ENCODE measurements at places on chromosomes 13 and 19.
A peak's percentile ranks its signal among the peaks of the same experiment; 100 is the strongest.

DNA sequence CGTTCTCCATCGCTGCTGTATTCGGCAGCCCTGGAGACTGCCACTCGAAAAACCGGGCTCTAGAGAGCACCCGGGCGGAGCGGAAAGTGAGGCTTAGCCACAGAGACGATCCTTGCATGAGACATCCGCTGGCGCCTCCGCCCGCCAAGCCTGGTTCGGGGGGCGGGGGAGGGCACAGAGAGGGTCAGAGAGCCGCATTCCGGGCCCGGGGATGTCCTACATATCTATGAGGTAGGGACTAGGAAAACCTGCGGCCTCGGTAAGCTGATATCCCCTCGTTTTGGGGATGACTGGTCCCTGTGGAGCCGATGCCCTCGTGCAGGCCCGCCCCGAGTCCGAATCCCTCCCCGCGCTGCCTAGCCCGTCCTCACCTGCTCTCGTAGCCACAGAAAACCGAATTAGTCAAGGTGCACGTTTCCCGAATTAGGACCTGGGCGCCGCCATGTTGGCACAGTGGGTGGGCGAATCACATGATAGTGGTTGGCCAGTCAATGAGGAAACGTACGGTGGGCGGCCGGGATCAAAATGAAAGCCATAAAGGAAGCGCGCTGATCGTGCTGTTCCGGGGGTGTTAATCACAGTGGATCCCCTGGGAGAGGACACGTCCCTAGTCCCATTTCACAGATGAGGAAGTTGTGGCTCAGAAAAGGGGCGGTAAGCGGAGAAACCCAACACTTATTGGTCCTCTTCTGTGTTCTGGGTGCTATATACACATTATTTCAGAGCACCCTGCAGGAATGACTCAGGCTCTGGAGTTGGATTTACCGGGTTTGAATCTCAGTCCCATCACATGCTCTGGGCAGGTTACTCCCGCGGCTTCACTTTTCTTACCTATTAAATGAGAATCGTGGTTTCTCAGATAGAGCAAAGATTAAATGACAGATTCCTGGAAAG, at the start of gene TRMT1:
Gene TRMT1 (minus strand): TSS at position 459 of the 894 bp plus-strand sequence. CDS start 341 bp downstream, at position 118.
- peak; percentile 89 for DNase-seq

GRCh38 chr13:51435002-51435578, 17.7 kb downstream of the INTS6 start:
- DNase-seq: peak; percentile 19

- DNase-seq: no peak
These were observed 1212.0 kb downstream of the PCDH17 start for GRCh38 chr13:58843567-58843966.

GRCh38 chr13:59352600-59352999, 811.1 kb downstream of the DIAPH3 start:
- no peak for DNase-seq

GRCh38 chr19:51311351-51312257, at the start of gene IGLON5:
Gene IGLON5, plus strand, starts transcription at chr19:51311644. Its CDS starts 204 bp downstream, at chr19:51311848.
- no peak for DNase-seq

DNA sequence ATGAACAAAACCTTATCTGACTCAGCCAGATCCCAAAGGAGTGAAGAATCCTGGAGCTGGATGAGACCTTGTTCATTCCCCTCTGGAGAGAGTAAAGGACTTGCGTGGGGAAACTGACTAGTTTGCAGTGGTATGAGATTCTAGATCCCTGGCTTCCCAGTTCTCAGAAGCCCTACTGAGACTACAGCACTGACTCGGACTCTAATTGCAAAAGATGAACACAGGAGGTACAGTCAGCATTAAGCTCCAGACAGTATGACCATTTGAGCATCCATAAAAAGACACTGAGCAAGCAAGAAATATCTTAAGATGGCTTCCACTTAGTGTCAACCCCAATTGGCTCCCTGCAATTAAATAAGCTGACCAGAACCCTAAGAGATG, 6.8 kb downstream of the ZC3H4 start:
- DNase-seq: peak; percentile 87

DNA sequence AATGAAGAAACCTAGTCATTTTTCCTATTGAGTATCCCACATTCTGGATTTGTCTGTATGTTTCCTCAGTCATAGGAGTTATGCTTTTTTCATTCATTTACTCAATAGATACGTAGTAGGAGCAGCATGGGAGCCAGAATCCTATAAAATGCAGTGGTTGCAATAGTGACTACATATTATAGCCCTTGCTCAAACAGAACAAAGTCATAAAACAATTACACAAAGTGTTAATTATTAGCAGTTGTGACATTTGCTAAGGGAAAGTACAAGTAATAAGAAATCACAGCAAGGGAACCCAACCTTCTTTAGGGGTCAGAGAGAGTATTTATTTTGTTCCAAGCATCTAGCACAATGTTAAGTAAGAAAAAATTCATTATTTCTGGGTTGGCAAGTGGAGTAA, 27.7 kb upstream of the POU4F1 start:
- no peak for DNase-seq

DNA sequence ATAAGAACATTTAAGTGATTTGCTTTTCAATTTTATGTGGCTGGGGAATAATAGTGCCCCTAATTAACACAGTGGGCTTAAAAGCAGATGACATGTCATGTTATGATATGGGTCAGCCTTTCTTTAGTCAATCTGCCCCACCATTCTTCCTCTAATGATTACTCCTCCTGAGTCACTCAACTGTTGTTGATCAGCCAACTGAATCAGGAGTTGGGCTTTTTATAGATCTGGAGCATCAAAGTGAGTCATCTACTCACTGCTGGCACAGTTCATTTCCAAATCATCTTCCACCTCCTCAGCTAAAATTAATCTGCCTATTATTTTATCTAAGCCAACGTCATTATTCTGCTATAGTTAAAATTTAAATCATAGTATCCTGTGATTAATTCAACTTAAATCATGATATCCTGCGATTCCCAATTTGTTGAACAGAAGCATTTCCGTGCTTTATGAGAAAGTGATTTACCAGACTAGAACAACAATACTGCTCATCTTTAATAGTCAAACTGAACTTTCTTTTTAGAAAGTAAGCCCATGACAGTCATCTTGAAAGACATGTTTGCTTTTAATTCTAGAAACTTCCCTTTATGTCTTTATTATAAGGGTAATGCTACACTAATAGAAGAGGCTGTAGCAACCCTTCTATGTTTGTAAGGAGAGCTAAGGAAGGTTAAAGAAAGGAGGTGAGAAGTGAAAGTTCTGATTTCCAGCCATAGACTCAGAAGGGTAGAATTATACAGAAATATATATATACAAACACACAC, 551.4 kb downstream of the TBC1D4 start:
- DNase-seq: peak; percentile 85

All from stromal cell of bone marrow (primary cell).